Activated CD8-positive, alpha-beta T cell treated with anti-CD3 and anti-CD28 coated beads for 36 hours (primary cell): ENCODE measurements at places on chromosomes 1 and 21. TPM values are rescaled to one million over a fixed set of nuclear protein-coding genes. Genes with fewer than 3 reads are reported as not detected.

The TCEA3 gene
- total RNA-seq: 7.0 TPM

The S100A11 gene
- 131 TPM for total RNA-seq

The JTB gene
- 153 TPM for total RNA-seq

The DISP3 gene
- total RNA-seq: 0.65 TPM

The NPHS2 gene
- total RNA-seq: not detected

The THEM5 gene
- total RNA-seq: not detected

The CELA2B gene
- not detected for total RNA-seq

The SMCP gene
- total RNA-seq: not detected

The RSPO1 gene
- not detected for total RNA-seq

The TRNP1 gene
- total RNA-seq: 0.16 TPM

The BGLAP gene
- 2.2 TPM for total RNA-seq

The SPATA17 gene
- total RNA-seq: not detected

The MROH9 gene
- total RNA-seq: not detected

The ERICH3 gene
- not detected for total RNA-seq

The FLG2 gene
- total RNA-seq: not detected
